ENCODE measurements at places on chromosomes 12 and 14. TPM values are rescaled to one million over a fixed set of nuclear protein-coding genes. Genes with fewer than 3 reads are reported as not detected.

DNA sequence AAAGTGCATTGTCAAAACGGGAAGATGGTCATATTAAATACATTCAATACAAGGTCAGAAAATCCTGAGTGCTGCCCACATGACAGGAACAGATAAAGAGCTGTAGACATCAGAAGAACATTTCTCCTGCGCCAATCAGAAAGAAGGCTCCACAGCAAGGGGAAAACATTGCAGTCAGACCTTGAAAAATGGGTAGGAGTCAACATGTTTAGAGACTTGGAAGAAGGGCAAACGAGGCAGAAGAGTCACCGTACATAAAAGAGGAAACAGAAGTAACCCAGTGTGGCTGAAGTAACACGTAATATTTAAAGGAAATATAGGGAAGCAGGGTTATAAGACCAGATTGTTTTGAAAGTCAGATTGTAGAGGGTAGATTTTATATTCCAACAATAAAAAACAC is 11.9 kb downstream of the SPPL3 start:
- DNase-seq: no peak

CHURC1 gene
- polyA plus RNA-seq: 13.0 TPM

GRCh38 chr12:78176643-78177042 is 345.9 kb downstream of the NAV3 start:
- no peak for DNase-seq

DNA sequence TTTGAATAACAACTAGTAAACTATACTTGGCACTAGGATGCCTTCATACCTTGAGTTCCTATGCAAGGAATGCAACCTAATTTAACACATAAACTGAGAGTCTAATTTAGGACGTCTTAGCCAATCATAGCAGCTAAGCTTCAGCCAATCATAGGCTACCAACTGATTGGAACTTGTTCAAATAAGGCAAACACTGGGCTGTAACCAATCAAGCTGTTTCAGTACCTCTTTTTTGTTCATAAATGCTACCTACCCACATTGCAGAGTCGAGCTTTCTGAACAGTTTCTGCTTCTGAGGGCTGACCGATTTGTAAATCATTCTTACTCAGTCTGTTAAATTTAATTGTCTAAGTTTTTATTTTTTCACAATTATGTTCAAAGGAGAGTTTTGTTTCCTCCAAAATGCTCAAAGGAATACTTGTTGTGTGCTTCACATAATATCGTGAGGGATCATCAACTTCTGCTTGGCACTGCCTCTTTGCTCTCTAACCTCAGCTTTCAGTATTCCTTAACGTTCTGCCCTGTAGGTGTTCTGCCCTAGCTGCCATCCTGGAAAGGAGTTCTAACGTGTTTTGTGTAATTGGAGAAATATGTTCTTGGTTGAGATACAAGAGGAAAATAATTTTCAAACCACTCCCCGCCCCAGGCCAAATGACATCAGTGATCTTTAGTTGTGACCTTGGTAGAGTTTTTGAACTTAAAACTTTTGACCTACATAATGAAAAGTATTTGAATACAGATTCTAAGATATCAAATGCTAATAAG is 380.4 kb upstream of the MIS18BP1 start:
- DNase-seq: no peak

CLEC7A gene
- 1.0 TPM for polyA plus RNA-seq

- no peak for DNase-seq
These were observed 10.2 kb downstream of the OR6S1 start for GRCh38 chr14:20631023-20631879.

P2RX2 gene
- polyA plus RNA-seq: 6.1 TPM

GRCh38 chr12:8953773-8954402 is 4.4 kb upstream of the M6PR start:
- no peak for DNase-seq

PAN2 gene
- polyA plus RNA-seq: 111 TPM

CISTR gene
- polyA plus RNA-seq: not detected
